Cortex of kidney (tissue), 1 donor: ENCODE measurements at places on chromosomes 5 and 9.

GRCh38 chr5:115626445-115626823, 598 bp upstream of the TMED7 start:
- no peak for DNase-seq

- DNase-seq, result no peak
These were observed 47.2 kb upstream of the TTC23L start for GRCh38 chr5:34791761-34792244.

GRCh38 chr9:72856972-72857623, 95.8 kb downstream of the ALDH1A1 start:
- DNase-seq, result no peak

- no peak for DNase-seq
These were observed 5.9 kb downstream of the FBN2 start for GRCh38 chr5:128532127-128532526.

DNA sequence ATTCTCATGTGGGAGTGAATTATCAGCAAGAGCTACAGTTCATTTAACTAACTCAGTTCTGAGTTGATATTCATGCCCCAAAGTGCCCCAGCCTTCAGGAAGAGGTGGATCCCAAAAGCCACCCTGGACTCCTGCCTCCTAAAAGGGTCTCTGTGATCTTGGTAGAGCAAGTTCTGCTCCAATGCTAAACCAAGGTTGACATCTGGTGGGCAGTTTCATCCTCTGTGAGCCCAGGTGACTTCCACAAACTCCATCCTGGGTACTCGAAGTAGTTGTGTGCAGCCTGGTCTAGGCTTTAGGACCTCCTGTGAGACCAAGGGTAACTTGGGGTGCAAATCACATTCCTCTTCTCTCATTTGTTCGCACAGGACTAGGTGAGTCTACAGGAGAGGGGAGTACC, 816.8 kb downstream of the MTRR start:
- DNase-seq, result no peak

- no peak for DNase-seq
These were observed 50.3 kb downstream of the COL5A1 start for GRCh38 chr9:134691695-134692572.

DNA sequence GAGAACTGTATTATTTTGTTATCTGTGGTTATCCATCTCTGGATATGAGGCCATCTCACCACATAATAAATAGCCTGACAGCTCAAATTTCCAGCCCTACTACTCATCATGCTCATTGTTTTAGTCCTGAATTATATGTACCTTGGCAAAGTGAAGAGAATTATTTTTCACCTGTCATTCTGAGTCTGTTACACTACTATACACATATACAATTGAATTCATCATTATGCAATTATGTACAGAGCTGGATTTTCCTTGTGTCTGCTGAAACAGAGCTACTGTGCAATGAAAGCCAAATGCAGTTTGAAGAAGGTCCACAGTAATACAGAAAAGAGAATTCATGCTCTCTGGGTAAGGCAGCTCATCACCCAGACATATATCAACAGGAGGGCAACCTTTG, 28.5 kb downstream of the ESM1 start:
- no peak for DNase-seq

- DNase-seq, result no peak
These were observed 33.4 kb upstream of the SUSD3 start for GRCh38 chr9:93024986-93025630.

GRCh38 chr9:124488641-124489210, 18.5 kb downstream of the NR5A1 start:
- DNase-seq, result no peak

DNA sequence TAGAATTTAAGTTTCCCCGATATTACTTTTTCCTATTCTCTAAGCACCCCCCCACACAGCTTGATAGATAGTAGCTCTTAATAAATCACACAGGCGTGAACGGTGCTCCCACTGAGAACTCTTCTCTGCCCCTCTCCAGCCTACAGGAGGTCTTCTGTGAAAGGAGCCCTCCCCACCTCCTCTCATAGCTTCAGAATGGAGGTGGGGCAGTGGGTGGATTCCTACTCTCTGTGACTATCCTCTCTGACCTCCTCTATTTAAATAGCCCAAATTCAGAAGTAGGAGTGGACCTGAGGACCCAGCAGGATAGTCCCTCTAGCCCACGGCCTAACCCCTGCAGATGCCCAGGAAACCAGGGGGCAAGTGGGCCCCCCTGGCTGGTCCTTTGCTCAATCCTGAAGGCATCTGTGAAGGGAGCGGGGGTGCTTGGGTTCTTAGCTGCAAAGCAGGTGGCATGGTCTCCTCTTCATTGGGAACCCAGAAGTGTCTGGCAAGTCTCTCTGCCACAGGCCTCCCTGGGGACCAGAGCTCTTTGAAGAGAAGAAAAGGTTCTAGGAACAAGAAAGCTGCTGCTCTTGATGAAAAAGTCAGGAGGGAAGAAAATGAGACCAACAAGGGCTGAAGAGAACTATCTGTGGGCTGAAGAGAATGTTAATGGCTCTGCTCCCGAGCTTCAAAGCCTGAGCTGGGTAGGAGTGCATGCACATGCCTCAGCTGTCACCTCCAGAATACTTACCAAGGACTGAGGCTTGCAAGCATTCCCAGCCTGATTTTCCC, 21.1 kb upstream of the HSPA9 start:
- no peak for DNase-seq

- DNase-seq, result no peak
These were observed 20.1 kb downstream of the IPO11 start for GRCh38 chr5:62432621-62433064.

- no peak for DNase-seq
These were observed 484.1 kb downstream of the ZSWIM6 start for GRCh38 chr5:61816146-61816545.

GRCh38 chr5:71528206-71528605, 58.9 kb upstream of the MCCC2 start:
- no peak for DNase-seq

DNA sequence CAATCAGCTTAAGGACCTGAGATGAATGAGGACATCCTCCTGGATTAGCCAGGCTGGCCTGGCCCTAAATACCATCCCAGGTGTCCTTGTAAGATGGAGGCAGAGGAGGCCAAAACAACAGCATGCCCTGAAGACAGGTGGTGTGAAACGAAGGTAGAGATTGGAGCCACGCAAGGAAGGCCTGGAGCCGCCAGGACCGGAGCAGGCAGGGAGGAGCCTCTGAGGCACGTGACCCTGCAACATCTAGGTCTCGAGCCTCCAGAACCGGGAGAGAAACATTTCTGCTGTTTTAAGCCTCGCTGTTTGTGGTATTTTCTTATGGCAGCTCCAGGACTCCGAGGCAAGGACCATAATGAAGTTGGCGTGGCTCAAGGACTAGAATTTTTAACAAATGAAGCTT, 9.7 kb upstream of the COL5A1 start:
- DNase-seq, result no peak

DNA sequence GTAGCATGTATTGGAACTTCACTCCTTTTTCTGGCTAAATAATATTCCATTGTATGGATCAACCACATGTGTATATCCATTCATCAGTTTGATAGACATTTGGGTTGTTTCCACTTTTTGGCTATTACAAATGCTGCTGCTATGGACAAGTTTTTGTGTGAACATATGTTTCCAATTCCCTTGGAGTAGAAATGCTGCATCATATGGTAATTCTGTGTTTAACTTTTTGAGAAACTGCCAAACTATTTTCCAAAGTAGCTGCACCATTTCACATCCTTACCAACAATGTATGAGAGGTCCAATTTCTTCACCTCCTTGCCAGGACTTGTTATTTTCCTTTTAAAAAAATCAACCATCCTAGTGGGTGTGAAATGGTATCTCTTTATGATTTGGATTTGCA, 8.4 kb downstream of the FRRS1L start:
- no peak for DNase-seq

GRCh38 chr5:90528601-90529193, 687 bp downstream of the LYSMD3 start:
- DNase-seq, result no peak

GRCh38 chr5:117201001-117201400, 626.4 kb upstream of the SEMA6A start:
- no peak for DNase-seq

GRCh38 chr5:154984946-154985516, 28.5 kb upstream of the KIF4B start:
- no peak for DNase-seq

DNA sequence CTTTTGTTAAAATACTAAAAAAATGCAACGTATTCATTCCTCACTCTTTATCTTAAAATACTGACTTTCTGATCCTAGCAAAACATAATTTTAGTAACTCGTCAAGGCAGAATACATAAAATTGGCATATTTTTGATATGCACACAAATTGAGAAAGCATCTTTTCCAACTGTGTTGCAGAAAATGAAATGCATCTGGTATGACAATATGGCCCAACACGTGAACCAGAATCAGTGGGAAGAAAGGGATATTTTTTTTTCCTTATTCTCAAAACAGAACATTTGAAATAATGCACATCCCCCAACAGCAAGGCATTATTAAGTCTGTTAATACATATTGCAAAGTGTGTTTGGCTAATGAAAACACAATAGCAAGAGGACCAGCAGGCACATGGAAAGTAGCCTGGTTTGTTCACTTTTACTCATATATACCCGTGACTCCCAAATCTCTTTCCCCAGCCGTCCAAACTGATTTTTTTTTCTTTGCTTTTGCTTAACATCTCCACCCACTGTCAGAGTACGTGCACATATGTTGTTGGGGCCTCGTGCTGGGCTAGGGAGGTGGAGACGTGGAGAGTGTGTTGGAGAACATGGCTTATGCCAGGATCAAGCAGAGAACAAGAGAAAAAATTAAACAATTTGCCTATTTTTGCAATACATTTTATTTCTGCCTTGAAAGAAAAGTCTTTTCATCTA, 4.3 kb downstream of the MCTP1 start:
- no peak for DNase-seq

- no peak for DNase-seq
These were observed 352.7 kb downstream of the MLLT3 start for GRCh38 chr9:20269620-20270019.
